Activated CD4-positive, alpha-beta T cell treated with anti-CD3 and anti-CD28 coated beads for 36 hours (primary cell): ENCODE measurements at places on chromosomes 2 and 18. TPM values are rescaled to one million over a fixed set of nuclear protein-coding genes. Genes with fewer than 3 reads are reported as not detected.

The IGFBP5 gene
- total RNA-seq = not detected

The MDH1 gene
- 212 TPM for total RNA-seq

The ALK gene
- total RNA-seq = not detected

The TRIM43 gene
- total RNA-seq = not detected

The ANKRD30BL gene
- total RNA-seq = not detected

The HNRNPA3 gene
- total RNA-seq = 200 TPM

The PSMA8 gene
- 2.0 TPM for total RNA-seq
